ENCODE measurements at places on chromosomes 3 and 15.

DNA sequence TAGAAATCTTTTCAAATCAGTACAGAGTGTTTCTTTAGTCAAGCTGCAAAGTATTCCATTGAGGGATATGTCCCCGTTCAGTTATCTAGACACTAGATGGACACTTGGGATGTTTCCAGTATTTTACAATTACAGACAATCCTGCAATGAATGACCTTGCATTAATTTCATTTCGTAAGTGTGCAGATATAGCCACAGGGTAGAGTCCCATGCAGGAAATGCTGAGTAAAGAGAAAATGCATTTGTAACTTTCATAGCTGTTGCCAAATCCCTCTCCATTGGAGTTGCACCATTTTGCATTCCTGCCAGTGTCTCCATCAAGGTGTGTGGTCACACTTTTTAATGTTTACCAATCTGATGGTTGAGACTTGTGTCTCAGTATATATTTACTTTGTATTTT is 92.5 kb downstream of the LIPC start:
- peak; percentile 80 for DNase-seq

GRCh38 chr3:32743934-32744333 is 58.9 kb downstream of the CNOT10 start:
- DNase-seq: peak; percentile 65

GRCh38 chr3:99865321-99865720 is 47.7 kb downstream of the CMSS1 start:
- peak; percentile 11 for DNase-seq

GRCh38 chr3:13655061-13655913 is 106.4 kb downstream of the FBLN2 start:
- no peak for DNase-seq

DNA sequence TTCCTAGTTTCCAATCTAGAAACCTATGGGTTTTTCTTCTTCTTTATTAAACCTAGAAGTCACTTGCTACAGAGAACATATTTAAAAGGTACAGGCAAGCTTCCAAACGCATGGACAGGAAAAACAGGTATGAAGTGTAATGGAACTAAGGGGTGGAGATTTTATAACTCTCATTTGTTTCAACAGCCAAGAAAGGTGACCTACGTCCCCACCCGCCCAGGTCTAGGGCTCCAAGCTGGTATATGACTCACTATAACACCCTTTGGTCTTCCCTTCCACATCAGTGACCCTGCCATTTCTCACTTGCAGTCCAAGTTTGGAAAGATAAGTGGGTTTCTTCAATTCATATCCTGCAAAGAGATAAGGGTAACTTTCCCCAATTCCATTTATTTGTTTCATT is 6.0 kb upstream of the LIPH start:
- no peak for DNase-seq

All from AML-193 (cell line).